ENCODE measurements at places on chromosomes 1 and 21.

DNA sequence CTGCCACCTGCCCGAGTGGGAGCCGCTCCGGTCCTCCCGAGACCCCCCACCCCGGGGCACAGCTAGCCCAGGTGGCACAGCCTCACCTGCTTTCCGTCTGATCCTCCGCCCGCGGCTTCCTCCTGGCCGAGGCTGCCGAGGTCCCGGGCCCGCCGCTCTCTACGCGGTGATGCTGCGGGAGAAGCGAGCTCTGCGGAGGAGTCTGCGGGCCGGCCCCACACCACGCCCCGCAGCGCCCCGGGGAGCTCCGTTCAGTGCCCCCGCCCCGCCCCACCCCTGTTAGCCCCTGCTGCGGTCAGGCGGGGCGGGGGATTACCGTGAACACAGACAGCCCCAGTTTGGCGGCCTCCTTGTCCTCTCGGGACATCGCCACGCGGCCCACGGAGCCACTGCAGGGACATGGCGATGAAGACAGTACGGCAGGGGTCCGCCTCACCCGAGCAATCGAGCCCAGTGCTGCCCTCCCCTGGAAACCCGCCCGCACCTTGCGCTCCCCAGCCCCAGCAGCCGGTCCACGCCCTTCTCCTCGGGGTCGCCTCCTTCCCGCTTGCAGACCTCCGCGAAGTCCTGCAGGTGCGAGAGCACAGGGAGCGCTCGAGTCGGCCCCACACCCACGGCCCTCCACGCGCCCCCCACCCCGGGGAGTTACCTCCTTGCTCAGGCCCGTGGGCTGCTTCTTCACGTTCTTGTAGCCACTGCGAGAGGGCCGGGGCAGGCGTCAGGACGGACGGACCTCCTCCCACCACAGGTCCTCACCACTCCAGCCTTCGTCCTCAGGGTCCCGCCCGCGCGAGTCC is 933 bp downstream of the C1orf35 start:
- no peak for DNase-seq

- DNase-seq: no peak
Observed at GRCh38 chr1:185534801-185535200, 199.4 kb upstream of the HMCN1 start.

DNA sequence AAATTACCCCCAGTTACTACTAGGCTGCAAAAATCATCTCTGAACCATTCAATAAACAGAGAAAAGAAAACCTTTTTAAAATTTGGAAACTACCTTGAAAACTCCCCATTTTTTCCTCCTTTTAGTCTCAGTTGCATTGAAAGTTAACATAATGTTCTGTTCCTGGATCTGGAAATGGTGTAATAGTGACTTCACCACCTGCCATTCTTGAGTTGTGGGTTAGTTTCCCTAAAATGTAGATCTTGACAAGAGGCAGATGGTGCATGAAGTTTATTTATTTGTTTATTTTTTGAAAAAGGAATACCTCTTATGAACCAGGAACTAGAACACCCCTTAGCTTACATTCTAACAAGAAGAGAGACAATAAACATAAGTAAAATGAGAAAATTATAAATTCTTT is 72.8 kb downstream of the ATF6 start:
- DNase-seq: no peak

DNA sequence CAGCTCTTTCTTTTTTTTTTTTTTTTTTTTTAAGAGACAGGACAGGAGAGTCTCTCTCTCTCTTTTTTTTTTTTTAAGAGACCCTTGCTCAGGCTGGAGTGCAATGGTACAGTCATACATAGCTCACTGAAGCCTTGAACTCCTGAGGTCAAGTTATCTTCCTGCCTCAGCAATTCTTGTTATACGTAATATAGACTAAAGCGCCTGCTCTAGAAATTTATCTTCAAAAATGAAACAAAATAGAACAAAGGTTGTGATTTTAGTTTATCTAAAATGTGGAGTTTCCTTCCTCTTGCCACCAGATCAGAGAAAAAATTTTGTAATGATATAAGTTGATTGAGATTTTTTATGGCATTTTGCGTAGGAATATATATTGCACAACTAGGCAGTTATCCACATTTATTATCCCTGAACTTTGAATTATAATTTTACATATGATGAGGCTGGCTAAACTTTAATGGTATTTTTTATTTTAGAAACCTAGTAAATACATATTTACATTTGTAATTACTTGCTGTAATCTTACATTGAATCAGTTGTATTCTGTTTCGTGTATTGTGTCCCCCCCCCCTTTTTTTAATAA is 44.2 kb downstream of the MTF2 start:
- DNase-seq: no peak

DNA sequence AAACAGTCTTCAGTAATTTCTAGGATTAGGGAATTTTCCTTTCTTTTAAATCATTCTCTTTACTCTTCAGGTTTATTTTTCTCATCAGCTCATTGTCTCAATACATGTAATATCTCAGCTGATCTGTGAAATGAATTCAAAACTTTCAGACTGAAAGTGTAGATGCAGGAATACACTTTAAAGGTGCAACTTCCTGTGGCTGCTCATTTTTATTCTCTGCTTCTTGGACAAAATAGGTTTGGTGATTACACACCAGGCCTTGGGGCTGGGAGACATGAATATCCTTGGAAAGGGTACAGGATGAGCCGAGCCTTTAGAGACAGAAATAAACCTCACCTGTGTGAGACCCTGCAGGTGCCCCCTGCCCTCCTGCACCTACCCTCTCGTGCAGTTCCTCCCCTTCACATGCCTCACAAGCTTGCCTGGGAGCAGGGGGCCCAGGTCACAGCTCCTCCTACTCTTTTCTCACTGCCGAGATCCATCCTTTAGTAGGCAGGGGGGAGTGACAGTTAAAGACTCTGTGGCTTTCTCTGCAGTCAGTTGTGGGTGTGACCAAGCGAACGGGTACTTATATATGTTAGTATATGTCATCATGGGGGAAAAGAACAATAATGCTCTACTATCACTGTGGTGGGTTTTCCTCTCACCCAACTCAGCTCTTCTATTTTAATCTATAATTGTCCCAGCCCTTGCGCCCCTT is 23.6 kb downstream of the XCL2 start:
- DNase-seq: no peak

- DNase-seq: no peak
Observed at GRCh38 chr1:18058981-18059605, 48.5 kb upstream of the IGSF21 start.

DNA sequence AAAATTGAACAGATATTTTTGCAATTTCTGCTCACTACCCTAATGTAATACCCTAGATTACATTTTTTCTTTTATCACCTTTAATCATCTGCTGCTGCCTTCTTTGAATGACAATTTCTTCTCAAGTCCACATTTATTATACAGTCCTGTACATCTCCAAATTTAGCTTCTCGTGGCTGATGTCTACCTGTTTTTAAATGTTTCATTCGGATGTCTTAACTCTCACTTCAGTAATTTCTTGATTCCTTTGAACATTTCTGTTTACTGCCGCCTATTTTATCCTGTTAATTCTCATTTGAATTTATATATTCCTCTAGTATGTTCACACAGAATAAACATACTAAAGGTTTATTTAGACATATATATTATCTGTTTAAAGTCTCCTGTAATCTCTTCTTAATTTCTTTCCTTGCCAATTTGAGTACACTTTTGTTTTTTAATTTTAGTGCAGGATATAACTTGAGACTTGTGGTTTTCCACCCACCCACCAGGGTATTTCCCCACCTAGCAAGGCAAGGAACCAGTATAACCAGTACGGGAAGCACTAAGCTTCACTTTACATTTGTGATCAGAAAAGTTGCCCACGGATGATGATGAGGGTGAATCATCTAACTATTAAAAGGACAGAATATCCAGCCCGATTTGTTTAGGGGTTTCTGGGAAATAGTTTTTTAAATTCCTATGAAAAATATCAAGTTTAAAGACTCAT is 12.7 kb downstream of the INSL5 start:
- DNase-seq: no peak

DNA sequence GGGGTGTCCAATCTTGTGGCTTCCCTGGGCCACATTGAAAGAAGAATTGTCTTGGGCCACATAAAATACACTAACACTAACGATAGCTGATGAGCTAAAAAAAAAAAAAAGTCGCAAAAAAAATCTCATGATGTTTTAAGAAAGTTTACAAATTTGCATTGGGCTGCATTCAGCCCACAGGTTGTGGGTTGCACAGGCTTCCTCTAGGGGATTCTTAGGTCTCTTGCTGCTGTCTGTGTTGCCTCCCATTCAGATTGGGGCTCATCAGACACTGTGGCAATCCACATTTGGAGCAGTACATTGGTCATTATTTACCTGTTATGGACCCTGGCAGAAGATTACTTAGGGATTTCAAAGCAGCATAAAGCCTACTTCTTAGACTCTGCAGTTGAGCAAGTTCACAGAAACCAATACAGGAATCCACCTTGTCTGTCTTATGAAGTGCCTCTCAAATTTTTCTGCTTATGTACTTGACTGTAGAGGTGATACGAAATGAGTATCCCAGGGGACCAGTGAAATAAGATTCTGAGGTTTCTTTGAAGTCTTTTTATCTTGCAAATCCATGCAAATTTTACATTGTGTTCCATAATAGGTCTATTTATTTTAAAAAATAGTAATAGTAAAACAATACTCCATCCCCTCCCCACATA is 205.5 kb downstream of the RPS6KC1 start:
- DNase-seq: no peak

GRCh38 chr1:233668146-233668724 is 54.3 kb downstream of the KCNK1 start:
- DNase-seq: no peak

DNA sequence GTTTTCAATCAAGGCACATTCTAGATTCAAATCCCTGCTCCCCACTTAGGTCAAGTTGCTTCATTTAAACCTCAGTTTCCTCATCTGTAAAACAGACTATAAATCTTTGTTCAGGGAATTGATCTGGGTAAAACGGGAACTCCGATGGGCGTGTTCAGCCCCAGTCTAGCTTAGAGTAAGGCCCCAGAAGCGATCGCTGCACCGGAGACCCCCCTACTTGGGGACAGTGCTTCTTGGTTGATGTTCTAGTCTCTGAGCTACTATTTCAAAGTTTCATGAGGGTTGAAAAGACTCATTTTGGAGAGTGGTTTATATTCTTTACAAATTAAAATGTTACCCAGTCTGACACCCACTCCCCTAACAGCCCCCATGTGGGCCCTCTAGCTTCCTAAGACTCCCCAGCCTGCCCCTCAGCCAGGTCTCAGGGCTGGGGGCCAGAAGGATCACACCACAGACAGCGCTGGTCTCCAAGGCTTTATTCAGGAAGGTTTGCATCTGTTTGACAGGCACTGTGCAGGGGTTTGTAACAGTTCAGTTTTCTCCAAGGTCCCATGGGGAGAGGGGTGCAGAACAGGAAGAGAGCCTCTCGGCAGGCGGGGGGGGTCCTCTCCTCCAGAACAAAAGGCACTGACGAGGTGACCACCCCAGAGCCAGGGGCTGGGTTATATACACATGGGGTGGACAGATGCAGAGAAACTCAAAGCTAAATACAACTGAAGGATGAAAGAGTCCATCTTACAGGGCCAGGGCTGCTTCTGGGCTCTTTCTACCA is 82.9 kb downstream of the STUM start:
- no peak for DNase-seq

- DNase-seq: no peak
Observed at GRCh38 chr1:174954073-174954460, 45.7 kb upstream of the CACYBP start.

DNA sequence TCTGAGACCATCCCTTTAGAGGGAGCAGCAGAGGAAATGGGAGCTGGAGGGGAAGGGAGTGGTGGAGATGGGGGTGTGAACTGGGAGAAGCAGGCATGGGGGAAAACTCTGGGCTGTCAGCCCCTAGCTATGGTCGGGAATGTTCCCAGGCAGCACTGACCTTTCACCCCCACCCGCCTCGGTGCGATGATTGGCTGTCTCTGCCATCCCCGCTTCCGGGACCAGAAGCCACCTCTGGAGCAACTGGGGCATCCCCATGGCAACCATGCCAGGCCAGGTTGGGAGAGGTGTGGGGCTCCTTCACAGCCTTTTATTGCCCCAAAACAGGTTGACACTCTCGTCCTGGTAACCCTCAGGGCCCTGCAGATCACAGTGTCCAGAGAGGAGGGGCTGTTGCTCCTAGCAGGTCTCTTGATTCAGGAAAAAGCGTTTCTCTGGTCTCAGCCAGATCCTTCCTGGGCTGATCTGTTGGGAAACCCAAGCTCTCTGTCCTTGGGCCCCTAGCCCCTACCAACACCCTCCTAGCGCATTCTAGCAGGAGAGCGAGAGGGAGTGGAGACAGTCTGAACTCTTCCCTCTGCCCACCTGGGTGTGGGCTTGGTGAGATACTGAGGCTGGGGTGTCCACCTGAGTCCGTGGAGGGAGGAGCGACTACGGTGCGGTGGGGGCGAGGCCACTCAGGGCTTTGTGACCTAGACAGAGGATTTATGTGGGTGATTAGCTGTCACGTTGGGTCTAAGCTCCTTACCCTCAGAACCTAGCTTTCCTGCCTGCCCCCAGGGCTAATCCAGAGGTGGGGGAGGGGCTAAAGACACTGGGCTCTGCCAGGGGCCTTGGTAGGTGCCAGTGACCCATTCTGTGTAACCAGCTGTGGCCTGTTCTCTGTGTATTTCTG is 12.2 kb upstream of the SLC6A9 start:
- DNase-seq: no peak

DNA sequence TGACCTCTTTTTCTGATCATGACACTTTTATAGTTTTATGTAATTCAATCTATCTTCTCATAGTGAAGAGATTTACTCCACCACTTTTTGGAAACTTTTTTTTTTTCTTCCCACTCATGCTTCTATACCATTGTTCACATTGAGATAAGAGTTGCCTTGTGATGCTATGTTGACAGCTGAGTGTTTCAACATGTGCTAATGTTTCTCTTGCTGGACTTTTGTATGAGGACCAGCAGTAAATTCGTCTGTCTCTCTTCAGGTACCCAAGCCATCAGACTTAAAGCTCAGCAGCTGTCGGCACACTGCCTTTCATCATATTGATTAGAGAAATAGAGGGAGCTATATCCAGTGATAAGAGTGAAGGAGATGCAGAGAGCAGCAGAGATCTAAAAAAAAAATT is 227.0 kb downstream of the GRIK1 start:
- no peak for DNase-seq

GRCh38 chr1:53683986-53684740 is 54.8 kb downstream of the GLIS1 start:
- DNase-seq: no peak

- no peak for DNase-seq
Observed at GRCh38 chr1:174028495-174028894, 6.3 kb upstream of the RC3H1 start.

- no peak for DNase-seq
Observed at GRCh38 chr1:93519199-93519829, 71.4 kb downstream of the FNBP1L start.

DNA sequence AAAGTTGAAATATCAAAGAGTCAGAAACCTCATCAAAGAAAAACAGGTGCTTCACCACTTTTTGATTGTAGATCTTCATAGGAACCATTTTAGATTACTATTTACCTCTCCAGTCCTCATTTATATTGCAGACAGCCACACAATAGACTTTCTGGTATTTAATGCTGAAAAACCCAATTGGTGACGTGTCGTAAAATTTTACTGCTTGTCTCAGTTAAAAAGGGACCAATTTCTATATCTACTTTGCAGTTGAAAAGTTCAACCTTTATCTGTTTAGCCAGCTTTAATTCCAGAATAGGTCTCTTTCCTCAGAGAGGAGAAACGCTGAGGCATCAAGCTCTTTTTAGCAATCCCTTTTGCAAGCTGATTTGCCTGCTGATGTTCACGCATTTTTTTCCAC is 1722.4 kb downstream of the PLA2G4A start:
- DNase-seq: no peak

- no peak for DNase-seq
Observed at GRCh38 chr1:23171181-23171755, 2.6 kb upstream of the LUZP1 start.

Measured in smooth muscle cell of the brain vasculature (primary cell).